ENCODE measurements at places on chromosomes 6 and 20.

- DNase-seq, result no peak
Observed at GRCh38 chr6:34062815-34063214, 83.1 kb downstream of the GRM4 start.

DNA sequence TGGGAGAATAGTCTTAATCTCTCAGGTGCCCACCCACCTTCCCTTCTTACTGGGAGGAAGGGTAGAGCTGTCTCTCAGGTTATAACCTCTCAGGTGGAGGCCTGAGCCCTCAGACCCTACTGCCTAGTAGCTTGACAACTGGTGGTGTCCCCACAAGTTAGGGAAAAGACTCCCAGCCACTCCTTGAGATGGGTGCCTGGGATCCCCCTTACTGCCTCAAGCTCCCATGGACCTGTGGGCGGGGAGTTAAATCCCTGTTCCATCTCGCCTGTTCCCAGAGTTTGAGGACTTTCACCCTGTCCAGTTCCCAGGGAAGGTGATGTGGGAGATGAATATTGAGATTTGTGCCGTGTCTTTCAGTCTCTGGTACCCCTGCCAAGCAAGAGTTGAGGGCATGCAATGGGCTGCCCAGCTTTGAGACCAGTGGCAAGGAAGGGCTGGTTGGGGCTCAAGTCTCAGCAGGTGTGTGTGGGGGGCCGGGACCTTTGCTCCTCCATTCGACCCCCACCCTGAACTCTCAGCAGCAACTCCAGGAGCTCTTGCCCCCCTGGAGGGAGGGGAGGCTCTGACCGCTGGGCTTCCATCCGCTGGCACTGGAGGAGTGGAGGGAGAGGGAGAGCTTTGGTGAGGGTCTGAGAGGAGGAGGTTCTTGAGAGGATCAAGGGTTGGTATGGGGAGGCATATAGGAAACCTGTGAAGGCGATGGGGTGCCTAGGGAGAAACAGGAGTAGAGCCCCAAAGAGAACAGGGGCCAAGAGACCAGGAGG, 1.1 kb upstream of the PBX2 start:
- DNase-seq, result no peak

- DNase-seq, result no peak
Observed at GRCh38 chr6:33678233-33678931, 33.1 kb downstream of the UQCC2 start.

GRCh38 chr6:87029711-87030314, 65.1 kb downstream of the CGA start:
- DNase-seq, result no peak

DNA sequence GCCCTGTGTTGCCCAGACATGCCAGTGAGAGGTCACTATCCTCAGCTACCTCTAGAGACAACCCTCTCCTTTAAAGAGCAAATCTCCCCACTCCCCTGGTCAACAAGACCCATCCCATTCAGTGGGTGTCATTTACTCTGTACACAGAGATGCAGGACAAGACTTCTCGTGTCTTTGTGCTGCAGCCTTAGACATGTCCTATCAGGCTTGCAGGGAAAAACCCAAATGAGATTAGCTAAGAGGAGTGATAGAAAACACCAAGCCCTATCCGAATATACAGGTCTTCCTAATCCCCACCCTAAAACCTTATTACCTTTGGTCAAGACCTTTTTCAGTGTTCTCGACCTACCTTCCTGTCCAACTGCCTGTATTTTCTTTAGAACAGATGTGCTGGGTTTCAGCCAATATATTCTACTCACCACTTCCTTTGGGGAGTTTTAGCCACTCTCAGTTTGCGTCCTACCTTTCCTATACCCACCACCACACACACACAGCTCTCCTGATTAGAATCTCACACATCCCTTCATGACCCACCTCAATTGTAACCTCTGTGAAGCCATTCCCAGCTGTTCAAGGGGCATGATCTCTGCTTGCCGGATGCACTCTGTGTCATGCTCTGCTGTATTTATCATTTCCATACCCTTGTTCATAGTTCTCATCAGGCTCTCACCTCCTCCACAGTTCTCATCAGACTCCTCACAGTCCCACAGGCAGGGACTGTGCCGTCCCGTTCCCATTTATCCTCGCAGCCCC, 39.7 kb downstream of the TRAM2 start:
- DNase-seq, result no peak

DNA sequence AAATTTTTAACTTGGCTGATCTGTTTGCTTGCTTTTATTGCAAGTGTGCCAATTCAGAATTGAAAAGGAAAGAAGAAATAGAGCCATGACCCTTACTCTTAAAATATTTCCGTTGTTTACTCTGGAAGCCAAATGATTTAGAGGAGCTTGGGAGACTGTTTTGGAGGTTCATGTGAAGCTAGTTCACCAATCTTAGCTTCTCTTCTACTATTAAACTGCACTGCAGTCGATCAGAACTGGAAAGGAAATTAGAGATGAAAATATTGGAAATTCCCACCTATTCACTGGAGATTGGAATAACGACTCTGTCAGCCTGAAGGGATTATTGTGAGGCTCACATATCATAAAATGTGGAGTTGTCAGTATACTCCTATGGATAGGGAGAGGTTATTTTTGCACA, 81.8 kb downstream of the MLIP start:
- DNase-seq, result no peak

DNA sequence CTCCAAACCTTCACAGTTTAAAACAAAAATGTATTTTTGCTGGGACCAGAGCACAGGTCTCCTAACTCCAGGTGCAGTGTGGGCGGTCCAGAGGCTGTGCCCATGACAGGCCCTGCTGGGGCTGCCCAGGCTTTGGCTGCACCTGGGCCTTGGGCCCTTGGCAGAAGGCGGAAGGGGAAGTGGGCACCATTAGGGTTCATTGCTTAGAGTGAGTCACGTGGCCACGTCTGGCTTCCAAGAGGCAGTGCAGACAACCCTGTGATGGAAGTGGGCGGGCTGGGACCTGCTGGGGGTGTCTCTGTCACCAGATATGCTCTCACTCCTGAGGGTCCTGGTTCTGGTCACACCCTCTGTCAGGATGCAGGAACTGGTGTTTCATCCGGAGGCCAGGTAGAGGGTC, 302.2 kb downstream of the QKI start:
- no peak for DNase-seq

GRCh38 chr6:111870742-111871064, 2.5 kb downstream of the FYN start:
- DNase-seq, result no peak

GRCh38 chr6:42333612-42334011, 116.0 kb upstream of the MRPS10 start:
- no peak for DNase-seq

DNA sequence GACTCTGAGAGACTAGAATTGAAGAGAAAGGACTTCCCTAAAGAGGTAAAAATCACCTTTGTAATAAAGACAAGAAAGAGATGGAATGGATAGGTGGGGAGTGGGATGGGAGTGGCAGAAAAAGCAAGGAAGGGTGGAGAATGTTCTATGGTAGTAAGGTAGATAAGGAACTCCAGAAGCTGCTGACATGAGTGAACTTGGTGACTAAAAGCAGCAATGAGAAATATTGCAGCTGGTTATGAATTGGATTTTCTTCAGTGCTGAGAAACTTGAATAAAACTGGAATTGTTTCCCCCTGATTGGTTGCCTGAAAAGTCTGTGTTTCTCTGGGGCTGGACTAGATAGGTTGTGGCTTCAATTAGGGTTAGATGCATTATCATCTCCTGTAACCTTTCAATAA, 15.7 kb upstream of the DTNBP1 start:
- no peak for DNase-seq

GRCh38 chr6:25934156-25934555, 3.7 kb upstream of the SLC17A2 start:
- DNase-seq, result no peak

- no peak for DNase-seq
Observed at GRCh38 chr20:60354024-60354580, 395.9 kb downstream of the CDH26 start.

DNA sequence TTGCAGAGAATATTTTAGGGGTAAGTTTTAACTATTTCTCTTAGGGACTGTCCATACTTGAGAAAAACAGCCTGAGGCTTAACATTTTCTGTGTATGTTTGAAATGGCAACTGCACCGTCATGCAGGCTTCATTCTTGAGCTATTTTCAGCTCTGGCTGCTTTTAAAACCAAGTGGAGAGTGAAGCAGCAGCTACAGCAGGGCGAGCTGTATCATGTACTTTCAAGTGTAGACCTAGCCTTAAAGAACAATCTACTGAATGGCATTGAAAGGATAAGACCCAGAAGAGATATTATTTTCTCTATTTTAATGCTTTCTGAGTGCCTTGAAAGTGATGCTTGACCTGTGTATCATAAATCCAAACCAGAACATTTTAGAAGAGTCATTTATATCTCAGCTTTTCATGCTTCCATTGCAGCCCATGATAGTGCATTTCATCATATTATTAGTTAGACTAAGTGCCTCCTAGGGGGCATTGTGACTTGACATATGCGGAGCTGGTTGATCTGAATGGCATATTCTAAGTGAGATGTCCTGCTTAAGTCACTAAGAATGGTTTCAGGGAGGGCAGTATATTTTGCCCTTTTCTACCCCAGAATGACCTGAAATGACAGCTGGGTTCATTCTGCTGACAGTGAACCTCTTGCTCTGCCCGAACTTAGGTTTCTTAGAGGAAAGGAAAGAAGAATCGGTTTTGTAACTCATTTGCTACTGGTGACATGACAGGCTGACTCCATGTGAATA, 85.3 kb downstream of the NKAIN2 start:
- no peak for DNase-seq

DNA sequence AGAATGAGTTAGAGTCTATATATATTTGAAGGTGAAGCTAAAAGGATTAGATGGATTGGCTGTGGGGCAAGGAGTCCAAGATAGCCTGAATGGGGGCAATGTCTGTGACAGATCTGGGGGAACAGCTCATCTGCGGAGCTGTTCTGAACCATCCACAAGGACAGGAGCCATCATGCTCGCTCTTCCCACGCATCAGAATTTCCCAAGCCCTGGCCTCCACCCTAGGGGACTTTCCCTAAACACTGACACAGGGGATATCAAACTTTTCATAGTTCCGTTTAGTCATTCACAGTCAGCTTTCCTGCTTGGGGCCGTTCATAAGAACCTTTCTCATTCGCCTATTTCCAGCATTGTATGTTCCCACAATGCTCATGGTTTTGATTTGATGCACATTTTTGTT, 37.6 kb upstream of the CCN6 start:
- no peak for DNase-seq

All from stimulated activated CD8-positive, alpha-beta memory T cell treated with anti-CD3 and anti-CD28 coated beads, Interleukin-15, amount 100 ng/mL, for 4 hours (primary cell).